Substantia nigra (tissue), 51 donors: ENCODE measurements at places on chromosomes 11 and 22.

- no peak for DNase-seq
These were observed 3.4 kb upstream of the DPP3 start for GRCh38 chr11:66476841-66477251.

- no peak for DNase-seq
These were observed 14.7 kb upstream of the GNAZ start for GRCh38 chr22:23055449-23056179.

- DNase-seq: no peak
These were observed 43.5 kb downstream of the DRG1 start for GRCh38 chr22:31442768-31443489.

- DNase-seq: no peak
These were observed 37.2 kb downstream of the RPS6KA4 start for GRCh38 chr11:64396079-64396591.

GRCh38 chr11:60900673-60901404, 5.5 kb downstream of the PRPF19 start:
- DNase-seq: peak; percentile 39

DNA sequence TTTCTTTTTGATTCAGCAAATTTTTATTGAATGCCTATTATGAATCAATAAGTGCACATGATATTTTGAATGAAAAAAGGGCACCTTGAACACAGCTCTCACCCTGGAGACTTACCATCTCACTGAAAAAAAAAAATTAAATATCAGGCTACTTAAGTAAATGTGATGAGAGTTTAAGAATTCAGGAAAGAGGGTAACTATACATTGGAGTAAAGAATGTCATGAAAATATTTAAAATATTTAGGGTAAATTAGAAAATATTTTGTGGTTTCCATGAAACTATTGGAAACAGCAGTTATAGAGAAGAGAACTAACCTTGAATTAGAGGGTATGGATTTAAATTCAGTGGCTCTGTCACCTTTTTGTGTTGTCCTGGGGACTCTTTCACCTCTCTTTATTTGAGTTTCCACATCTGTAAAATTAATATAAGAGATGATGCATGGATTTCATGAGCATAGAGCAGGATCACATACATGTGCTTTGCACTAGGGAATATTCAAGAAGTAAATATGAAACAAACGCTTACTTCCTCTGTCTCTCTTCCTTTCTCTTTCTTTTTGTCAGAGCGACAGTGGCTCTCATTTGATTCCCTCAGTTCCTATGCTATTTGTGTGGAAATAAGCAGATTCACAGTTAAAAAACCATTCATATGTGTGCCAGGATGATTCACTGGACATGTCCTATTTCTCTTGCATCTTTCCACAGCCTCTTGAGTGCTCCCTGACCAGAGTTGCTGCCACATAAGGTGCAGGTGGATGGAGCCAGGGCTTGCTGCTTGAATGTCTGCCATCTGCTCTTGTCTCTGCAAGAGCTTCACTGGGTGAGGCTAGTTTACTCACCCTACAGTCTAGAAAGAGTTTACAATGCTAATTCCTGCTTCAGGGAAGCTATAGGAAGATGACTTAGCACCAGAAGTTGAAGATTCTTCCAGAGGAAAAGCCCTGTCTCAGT, 533.1 kb downstream of the ETS1 start:
- no peak for DNase-seq

DNA sequence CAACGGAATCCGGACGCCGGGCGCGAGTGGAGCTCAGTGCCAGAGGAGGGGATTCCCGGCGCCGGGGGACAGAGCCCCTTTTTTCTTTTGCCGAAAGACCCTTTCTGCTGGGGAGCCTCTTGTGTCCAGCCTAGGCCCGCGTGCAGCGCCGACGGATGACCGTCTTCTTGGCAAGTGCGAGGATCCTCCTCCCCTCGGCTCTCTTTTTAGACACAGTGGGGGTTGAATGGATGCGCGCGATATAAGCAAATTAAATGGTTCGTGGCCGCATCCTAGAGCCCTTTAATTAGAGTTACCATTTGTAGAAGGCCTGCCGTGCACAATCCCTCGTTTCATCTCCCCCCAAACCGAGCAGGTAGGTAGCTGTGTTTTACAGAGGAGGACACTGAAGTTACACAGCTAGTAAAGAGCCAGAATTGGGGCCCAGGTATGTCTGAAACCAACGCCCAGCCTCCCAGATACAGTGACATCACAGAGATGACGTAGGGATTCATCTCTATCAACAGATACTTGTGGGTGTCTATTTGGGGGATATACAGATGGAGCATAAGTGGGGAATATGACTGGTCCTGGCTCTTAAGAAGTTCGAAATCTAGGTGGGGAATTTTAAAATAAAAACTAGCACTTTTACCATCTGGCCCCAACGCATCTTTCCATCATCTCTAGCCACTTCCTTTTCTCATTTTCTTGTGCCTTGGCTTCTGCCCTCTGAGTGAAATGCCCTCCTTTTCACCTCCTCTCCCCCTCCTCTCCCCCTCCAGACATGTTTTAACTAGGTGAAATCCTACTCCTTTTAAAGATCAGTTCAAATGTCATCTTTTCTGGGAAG, 875 bp downstream of the TCP11L1 start:
- no peak for DNase-seq

GRCh38 chr11:36443661-36444060, 66.4 kb downstream of the TRAF6 start:
- DNase-seq: no peak

GRCh38 chr11:74734559-74734925, 3.3 kb upstream of the CHRDL2 start:
- DNase-seq: no peak

- DNase-seq: peak; percentile 18
These were observed 3.0 kb upstream of the APLNR start for GRCh38 chr11:57240007-57240406.

GRCh38 chr11:134725716-134726639, 313.9 kb upstream of the B3GAT1 start:
- no peak for DNase-seq

DNA sequence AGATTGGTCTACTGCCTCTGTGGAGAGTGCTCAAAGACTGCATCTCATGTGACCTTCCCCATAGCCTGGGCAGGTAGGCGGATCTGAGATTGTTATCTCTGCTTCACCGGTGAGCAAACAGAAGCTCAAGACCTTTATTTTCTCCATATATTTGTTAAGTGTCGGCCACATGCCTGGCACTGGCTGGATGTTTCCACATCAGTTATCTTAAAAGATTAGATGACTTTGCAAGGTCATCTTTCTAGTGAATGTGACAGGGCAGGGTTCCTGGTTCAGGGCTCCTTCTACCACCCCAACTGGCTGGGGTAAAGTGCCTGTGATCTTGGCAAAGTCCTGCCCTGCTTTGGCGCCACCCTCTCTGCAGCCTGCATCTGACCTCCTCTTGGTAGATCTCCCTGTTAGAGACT, 125.0 kb downstream of the CCDC81 start:
- DNase-seq: no peak

DNA sequence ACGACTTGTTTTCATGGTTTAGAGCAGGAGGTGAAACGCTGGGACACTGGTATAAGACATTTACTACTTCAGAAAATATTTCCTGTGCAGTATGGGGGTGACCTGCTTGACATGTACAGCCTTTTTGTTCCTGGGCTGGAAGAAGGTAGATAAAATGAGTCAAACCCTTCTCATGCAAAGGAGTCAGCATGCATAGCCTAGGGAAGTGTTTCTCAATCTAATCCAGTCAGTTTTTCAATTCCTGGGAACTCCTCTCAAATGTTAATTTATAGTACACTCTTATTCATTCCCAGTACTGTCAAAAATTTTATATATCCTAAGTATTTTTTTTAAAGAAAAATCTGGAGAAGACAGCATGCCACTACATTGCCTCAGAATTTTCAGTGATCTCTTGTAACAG, 154.7 kb upstream of the GUCY1A2 start:
- no peak for DNase-seq

DNA sequence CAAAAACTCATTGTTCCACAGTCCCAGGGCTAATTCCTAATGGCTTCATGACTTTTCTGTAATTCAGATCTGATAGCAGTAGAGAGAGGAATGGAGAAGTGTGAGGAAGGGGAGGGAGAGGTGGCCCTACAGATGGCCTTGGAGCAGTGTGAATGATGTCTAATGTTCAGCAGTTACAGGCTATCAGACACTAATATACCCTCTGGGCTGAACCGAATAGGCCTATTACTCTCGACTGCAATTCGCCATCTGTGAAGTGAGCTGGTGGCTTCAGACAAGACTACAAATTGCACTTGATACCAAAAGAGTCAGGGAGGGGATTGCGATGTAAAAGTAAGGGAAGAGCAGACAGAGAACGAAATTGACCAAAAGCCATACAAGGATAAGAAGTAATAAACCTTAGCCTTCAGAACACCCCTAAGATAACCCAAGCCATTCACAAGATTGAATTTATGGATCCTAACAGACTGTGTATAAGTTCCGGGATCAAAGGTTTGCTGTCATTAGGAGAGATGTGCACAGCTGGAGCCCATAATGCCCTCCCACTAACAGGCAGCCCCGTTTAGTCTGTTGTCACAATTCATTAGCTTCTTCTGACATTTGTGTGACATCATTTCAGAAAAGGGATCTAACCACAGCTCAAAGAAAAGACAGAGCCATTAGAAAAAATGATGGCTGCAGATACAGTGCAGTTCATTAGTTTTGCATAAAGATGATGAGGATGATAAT, 642.4 kb upstream of the API5 start:
- no peak for DNase-seq

DNA sequence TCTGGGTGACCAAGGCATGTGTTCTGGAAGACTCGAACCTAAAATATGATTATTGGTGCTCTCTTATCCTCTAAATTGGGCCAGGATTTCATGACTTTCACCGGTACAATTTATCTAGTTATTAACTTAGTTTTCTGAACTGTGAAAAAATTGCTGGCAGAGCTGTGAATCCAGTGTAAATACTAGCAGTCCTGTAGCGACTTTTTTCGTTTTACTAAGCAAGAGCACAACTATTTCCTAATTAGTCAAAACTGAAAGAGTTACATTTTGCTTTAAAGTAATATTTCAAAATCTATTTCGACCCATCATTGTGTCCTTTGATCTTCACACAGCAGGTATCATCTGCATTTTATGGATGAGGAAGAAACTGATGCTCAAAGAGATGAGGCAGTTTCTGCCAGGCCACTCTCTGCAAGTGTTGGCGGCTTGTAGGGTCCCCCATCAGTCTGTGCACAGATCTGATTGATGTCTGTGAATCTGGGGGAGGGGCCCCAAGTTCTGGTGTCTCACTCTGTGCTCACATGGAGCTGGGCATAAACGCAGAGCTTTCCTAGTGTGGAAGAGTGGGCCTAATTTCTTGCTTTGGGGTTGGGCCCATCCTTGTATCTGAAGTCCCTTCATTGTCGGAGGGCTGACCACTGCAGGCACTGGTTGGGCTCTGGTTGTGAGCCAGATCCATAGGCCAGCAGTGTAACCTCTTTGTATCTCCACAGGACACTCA, 1.4 kb upstream of the TRMT2A start:
- DNase-seq: no peak

- no peak for DNase-seq
These were observed 41.4 kb downstream of the TTC17 start for GRCh38 chr11:43399983-43400630.

- no peak for DNase-seq
These were observed 859.3 kb downstream of the BRD1 start for GRCh38 chr22:48968201-48968959.

GRCh38 chr11:36266767-36267166, 22.5 kb downstream of the COMMD9 start:
- DNase-seq: no peak

- no peak for DNase-seq
These were observed 6.0 kb upstream of the LIF start for GRCh38 chr22:30252411-30253204.

GRCh38 chr11:5690736-5691135, 1.1 kb downstream of the TRIM22 start:
- no peak for DNase-seq

- DNase-seq: no peak
These were observed 32.1 kb downstream of the PPIL2 start for GRCh38 chr22:21697880-21698279.

- no peak for DNase-seq
These were observed 6.0 kb downstream of the XKR3 start for GRCh38 chr22:16819249-16819648.

GRCh38 chr11:119774172-119774763, 45.3 kb upstream of the NECTIN1 start:
- no peak for DNase-seq

DNA sequence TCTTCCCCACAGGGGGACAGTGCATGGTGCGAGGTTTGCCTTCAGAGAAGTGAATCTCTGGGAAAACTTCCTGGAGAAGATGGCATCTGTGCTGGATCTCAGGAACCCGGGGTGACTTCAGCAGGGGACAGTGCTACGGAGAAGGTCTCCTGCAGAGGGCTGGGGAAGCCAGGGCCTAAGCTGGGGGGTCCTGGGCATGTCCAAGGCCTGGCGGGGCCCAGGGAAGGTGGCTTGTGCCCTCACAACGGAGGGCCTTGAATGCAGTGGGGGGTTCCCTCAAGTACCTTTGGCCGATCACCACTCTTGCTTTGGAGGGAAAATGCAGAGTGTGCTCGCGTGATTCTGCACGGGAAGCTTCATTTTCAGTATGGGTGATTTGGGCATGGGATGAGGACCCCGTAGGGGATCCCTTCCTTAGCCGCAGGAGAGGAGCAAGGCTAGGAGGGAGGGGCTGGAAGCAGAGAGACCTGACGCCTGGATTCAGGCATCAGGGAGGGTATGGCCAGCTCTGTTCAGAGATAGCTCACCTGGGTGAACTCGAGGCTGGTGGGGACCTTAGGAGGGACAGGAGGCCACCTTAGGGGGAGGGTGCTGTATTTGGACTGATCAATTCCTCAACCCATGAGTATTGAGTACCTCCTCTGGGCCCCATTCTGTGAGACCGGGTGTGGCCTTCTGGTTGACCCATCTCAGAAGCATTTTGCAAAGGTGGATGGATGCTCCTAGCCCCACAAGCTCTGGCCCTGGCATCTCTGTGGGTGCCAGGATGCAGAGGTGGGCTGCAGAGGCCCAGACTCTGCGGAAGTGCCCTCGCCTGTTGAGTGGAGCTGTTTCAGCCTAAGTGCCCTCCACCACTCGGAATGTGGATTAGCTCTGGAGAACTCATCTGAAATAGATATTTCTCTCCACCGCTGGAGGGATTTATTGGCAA, 529.4 kb downstream of the TBC1D22A start:
- DNase-seq: no peak

DNA sequence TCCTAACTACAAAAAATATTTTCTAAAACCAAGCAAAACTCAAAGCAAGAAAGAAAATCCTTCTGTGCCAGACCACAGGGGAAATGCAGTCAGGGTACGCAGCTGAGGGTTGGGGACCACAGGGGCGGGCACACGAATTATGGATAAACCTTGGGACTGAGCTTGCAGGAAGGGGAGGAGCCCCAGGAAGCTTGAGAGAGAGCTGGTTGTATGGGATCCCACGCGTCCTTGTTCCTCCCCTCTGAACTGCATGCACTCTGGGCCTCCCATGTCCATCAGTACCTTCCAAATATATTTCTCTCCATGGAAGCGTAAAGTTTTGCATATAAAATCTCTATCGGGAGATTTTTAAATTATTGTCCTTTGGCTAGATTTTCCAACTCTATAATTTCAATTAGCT, 673.4 kb downstream of the TBC1D22A start:
- no peak for DNase-seq
